ENCODE measurements at places on chromosomes 7 and 10.

- no peak for DNase-seq
Observed at GRCh38 chr10:56139405-56139804, 221.7 kb downstream of the ZWINT start.

DNA sequence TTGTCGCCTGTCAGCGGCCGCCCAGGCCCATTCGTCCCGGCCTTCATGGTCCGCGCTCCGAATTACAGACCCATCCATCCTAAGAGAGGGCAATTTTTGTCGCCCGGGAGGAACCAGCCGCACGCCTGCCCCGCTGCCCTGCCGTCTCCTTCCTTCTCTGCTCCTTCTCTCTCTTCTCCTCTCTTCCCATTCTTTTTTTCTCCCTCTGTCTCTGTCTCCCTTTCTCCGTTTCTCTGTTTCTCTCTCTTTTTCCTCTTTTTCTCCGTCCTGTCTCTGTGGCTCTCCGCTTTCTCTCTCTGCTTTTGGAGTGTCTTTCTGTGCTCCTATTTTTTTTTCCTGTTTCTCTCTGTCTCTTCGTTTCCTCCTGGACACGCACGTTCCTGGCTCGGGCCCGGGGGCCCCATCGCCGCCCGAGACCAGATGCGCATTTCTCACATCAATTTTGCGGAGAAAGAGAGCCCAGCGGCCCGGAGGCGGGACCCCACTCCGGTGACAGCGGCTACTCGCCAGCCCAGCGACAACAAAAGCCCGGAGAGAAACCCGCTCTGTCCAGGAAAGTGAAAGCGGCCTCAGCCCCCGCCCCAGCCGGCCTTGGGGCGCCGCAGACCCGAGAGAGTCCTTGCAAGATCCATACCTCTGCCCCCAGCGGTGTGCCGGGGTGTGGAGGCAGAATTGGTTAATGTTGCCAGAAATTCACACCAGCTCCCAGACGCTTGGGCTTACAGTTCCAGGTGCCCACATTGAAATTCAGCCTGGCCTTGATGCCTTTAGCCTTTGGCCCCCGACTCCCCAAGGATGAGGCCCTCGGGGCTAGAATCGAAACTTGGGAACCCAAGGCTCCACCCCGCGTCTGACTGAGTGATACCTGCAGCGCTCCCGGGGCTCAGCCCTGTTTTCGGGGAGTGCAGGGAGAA, 4.1 kb downstream of the LBX1 start:
- DNase-seq = no peak

- DNase-seq = no peak
Observed at GRCh38 chr7:123643495-123644441, 11.9 kb upstream of the LMOD2 start.

- no peak for DNase-seq
Observed at GRCh38 chr7:148116195-148116594, 474.4 kb upstream of the C7orf33 start.

DNA sequence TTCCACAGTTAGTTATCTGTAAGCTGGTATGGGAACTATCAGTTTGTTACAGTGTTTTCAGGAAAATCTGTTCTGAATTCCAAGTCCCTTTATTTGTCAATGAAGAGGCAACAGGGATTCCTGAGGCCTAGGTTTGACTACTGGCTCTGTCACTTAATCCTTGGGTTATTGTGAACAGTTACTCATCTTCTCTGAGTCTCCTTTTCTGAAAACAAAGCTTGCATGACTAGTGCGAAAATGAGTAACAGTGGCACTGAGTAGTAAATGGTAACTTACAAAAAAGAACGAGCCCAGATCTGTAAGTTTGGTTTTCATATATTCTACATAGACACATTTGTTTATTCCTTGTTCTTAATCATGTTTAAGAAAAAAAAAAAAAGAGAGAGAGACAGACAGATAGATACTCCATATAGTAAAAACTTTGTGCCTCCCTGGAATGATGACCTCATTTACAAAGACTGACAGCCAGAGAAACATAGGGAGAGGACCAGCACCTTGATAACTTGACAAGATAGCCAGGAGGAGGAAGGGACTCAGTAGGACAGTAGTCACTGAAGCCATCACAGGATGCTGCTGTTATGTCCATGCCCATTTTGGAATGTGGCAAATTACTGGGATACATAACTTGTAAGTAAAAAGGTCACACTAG, 1.9 kb downstream of the MRPS33 start:
- DNase-seq = no peak
